ENCODE measurements at places on chromosomes 11 and 22.
A peak's percentile ranks its signal among the peaks of the same experiment; 100 is the strongest.

DNA sequence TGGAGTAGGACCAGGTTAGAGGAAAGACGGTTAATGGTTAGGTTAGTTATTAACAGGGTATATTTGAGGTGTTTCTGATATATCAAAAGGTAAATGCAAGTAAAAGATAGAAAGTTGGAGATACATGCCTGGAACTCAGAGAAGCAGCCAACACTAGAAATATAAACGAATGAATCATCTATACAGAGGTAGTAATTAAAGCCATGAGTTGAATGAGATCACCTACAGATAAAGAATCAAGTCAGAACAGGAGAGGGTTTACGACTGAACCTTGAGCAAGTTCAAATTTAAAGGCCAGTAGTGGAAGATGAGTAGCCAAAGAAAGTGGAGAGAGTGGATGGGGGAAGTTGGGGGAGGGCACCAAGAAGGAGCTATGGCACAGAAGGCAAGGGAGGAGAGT, 73.9 kb downstream of the SPON1 start:
- DNase-seq, result no peak

- DNase-seq, result no peak
Observed at GRCh38 chr22:17945888-17946648, 78.3 kb downstream of the MICAL3 start.

DNA sequence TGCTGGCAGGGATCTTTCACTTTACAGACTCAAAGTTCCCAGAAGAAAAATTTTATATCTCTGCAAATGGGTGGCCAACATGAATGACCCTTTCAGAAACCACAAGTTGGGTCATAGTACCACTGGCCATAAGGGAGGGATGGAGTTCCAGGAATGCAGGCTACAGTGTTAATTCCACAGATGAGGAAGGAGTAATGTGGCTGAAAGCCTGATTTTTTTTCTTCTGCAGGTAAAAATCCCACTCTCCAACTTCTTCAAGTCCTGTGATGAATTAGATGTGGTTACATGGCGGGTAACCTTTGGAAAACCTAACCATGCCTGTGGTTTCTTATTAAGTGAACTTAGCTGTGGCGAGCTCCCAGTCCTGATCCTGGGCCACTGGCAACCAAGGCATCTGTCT, 103.2 kb downstream of the SLC1A2 start:
- DNase-seq, result no peak

DNA sequence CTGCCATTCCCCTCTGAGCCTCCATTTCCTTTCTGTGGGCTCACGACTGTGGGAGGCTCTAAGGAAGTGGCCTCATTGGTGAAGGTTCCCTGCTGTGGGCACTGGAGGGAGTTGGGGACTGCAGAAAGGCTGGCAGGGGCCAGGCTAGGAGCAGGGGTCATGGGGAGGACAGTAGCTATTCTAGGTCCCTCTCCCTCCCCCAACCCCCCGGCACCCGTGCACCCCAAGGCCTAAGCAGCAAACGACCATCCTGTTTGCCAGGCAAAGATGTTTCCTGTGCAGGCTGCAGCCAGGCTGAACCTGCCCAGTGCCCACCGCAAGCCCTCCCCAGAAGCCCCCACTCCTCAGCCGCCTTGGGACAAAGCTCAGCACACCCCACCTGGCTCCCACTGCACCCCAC, 189.4 kb downstream of the MN1 start:
- no peak for DNase-seq

GRCh38 chr11:73365352-73366264, 10.6 kb upstream of the RELT start:
- DNase-seq, result no peak

- DNase-seq, result no peak
Observed at GRCh38 chr22:24209687-24210086, 28.4 kb downstream of the SUSD2 start.

- DNase-seq, result no peak
Observed at GRCh38 chr22:37973271-37974170, 10.8 kb downstream of the SOX10 start.

DNA sequence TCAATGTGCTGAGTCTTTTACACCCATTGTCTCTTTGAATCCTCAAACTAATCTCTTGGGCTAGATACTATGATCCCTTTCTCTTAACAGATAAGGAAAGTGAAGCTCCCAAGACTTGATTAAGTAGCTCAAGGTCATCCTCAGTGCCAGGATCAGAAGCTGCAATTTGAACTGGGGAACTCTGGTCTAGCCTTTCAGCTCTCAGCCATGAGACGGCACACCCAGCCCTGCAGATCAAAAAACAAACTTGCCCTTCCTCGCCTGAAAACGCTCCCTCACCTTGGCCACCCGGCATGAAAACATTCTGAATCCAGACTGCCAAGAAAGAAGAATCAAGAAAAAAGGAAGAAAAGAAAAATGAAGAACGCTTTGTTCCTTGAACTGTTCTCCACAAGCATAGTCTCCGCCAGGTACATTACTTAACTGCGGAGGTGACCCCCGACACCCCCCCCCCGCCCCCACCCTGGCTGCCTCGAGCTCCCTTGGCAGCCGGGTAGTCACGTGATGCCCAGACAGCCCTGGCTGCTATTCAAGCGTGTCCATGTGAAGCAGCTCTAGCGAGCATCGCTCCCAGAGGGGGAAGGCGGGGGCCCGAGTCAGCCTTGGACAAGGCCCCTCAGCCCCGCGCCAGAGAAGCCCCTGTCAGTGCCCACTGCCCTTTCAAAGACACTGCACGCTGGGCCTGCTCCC, 451.2 kb downstream of the MIAT start:
- no peak for DNase-seq

GRCh38 chr22:46613606-46614021, 6.6 kb upstream of the GRAMD4 start:
- no peak for DNase-seq

- DNase-seq, result no peak
Observed at GRCh38 chr22:45265535-45265934, 19.2 kb upstream of the UPK3A start.

GRCh38 chr11:36162006-36162882, 127.0 kb downstream of the COMMD9 start:
- peak; percentile 62 for DNase-seq

GRCh38 chr22:21022955-21023614, 8.1 kb downstream of the P2RX6 start:
- DNase-seq, result no peak

DNA sequence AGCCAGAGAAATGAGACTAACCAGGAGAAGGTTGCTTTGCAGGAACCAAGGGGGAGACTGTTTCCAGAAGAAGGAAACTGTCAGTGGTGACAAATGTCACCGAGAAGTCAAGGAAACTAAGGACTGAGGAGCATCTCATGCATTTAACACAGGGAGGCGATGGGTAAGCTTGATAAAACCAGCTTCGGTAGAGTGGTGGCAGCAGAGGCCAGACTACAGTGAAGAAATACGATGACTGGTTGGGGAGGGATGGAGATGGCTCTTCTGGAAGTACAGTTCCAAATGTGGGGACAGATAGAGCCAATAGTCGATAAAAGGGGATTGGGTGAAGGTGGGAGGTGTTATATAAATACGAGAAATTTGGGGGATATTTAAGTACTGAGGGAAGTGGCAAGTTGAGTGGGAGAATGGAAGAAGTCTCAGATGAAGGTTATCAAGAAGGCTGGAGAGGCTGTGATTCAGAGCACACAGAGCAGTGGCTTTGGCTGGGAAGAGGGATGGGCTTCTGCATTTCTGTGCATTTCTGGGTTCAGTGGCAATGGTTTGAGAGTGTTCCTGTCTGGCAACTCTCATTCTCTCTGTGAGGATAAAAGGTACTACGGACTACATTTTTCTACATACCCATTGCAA, 29.2 kb downstream of the SC5D start:
- DNase-seq, result no peak

DNA sequence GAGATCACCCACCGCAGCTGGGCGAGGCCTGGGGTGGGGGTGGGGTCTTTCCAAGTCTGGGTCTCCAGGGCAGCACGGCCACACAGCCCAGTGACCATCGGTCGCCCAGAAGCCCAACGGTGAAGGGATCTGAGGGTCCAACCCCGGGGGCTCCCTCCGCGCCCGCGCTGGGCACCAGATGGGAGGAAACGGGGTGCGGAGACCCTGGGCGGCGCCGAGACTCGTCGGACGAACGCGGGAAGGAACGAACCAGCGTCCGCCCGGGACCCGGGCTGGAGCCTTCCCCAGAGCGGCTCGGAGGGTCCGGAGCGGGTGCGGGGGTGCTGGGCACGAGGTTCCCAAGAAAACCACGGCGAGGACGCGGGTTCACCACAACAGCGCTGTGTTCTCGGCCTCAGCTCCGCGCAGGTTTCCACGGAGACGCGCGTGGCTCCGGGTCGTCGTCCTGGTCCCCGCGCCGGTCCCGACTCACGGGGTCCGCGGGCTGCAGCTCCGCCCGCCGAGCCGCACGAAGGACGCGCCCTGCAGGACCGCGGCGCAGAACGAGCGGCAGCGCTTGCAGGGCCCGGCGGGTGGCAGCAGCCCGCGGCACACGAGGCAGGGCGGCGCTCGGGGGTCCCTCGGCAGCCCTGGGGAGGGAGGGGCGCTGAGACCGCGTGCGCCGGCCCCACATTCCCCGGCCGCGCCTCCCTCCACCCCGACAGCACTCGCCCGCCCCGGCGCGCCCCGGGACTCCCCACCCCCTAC, 2.3 kb upstream of the IL17REL start:
- DNase-seq, result no peak

DNA sequence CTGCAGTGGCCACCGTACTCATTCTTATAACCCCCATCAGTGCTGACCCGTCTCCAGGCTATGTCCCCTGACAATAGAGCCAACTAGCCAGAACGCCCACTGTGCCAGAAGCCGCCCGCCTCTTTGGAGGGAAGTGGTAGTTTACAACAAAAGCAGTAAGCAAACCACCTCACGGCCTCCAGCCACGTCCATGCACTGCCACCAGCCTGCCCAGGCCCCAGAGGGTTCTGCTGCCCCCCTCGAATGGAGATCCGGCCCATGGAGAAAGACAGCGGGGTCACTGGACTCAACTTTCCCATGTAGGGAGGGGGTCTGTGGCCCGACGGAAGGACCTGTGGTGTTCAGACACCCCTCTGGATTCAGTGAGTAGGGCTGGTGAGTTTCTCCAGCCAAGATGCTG, 340.3 kb downstream of the CTTN start:
- no peak for DNase-seq

DNA sequence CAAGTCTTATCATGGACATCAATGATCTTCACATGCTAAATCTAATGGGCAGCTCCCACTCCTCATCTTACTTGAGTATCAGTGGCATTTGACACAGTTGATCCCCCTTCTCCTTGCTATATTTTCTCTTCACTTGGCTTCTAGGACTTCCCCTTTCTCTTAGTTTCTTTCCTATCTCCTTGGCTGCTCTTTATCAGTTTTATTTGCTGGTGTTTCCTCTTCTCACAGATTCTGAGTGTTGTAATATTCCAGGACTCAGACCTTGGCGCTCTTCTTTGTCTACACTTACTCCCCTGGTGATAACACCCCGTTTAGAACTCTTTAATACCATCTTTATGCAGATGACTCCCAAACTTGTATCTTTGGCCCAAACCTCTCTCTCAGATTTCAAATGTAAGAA, 33.9 kb upstream of the RASSF10 start:
- no peak for DNase-seq

DNA sequence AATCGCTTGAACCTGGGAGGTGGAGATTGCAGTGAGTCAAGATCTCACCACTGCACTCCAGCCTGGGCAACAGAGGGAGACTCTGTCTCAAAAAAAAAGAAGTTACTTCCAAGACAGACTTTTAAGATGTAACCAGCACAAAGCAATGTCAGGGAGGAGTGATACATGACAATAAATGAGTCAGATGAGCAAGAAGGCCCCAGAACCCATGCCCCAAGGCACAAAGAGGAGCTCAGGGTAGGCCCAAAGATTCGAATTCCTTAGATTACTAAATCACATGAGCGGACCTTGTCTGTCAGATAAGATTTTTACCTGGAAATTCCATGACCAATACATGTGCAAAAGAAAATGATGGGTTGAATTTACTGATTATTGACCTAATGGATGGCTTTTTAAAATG, 10.5 kb upstream of the JHY start:
- DNase-seq, result no peak

DNA sequence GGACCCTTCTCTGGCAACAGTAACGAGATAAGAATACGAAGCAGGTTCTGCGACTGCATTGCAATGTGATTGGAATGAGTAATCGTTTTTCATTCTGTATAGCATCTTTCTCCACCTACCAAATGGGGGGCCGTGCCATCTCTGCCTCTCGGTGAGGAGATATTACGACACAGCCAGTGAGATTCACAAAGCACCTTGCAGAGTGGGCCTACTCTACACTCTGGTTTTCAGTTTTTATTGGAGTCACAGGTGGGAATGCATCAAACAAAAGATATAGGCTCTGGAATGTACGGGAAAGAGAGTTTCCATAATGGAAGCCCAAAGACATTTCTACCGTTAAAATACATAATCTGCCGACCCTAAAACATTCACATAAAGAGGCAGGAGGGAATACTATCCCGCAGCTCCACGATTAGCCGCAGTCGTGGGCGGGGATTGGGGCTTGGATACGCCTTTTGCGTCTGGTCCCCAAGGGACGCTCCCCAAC, 423 bp upstream of the RTN3 start:
- no peak for DNase-seq

DNA sequence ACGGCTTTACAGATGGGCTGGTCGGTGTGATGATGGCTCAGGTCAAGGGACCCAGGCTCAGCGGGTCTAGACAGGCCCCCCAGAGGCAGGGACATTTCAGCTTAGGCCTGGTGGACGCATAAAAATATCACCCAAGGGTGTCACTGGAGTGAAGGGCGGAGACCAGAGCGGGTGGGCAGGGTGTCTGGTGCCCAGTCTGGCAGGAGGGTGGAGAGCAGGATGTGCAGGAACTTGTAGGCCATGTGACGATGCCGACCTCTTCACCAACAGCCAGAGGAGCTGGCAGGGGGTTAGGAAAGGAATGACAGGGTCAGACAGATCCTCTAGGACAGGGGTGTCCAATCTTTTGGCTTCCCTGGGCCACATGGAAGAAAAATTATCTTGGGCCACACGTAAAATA, 4.5 kb downstream of the MAPK8IP1 start:
- no peak for DNase-seq

GRCh38 chr11:111557425-111558111, 17.0 kb downstream of the LAYN start:
- no peak for DNase-seq

- no peak for DNase-seq
Observed at GRCh38 chr11:73648571-73649046, 2.2 kb downstream of the PLEKHB1 start.

GRCh38 chr11:61587541-61587941, 6.7 kb upstream of the SYT7 start:
- no peak for DNase-seq

Data from vagina (tissue), 2 donors.